ENCODE measurements at places on chromosomes 4 and X.

DNA sequence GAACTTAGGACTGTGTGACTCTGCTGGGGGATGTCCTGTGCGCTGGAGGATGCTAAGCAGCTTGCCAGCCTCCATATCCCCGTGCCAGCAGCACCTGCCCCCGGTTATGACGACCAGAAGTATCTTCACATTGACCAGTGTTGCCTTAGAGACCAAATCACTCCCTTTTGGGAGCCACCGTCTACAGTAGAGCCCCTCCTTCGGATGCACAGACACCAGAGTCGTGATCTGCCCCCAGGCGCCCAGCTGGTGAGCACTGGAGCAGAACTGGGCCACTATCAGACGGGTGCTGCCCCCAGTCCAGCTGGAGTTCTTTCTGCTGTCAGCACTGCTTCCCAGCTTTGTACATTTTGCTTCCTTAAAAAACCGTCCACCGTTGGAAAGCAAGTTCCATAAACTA lies 30.0 kb upstream of the TADA2B start:
- no peak for DNase-seq

GRCh38 chr4:189001971-189002450 lies 862.8 kb downstream of the TRIML1 start:
- no peak for DNase-seq

- no peak for DNase-seq
Measured at GRCh38 chr4:145839151-145839550, 99.5 kb downstream of the ZNF827 start.

DNA sequence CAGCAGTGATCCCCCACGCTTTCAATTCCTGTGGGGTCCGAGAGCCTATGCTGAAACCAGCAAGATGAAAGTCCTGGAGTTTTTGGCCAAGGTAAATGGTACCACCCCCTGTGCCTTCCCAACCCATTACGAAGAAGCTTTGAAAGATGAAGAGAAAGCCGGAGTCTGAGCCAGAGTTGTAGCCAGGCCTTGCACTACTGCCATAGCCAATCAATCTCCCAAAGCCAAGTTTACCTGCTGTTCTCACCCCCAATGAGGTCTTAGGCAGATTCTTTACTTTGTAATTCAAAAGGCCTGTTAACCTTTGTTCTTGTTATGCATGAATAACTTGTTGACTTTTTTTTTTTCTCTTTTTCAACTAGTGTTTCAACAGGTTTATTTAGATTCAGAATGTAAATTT lies 4.0 kb downstream of the MAGEB2 start:
- DNase-seq = no peak

Data from stimulated activated CD8-positive, alpha-beta memory T cell treated with anti-CD3 and anti-CD28 coated beads, Interleukin-4, amount 100 ng/mL, for 1 hour (primary cell).